Calu3 (cell line): ENCODE measurements at places on chromosomes 2 and 18. TPM values are rescaled to one million over a fixed set of nuclear protein-coding genes. Genes with fewer than 3 reads are reported as not detected.

ANTXR1 gene
- 0.66 and 0.86 TPM in 2 replicates for total RNA-seq

SH3BP4 gene
- 35.0 and 36.9 TPM in 2 replicates for total RNA-seq

RFX8 gene
- not detected in 2 replicates for total RNA-seq

GREB1 gene
- total RNA-seq: 0.54 and 0.90 TPM in 2 replicates

MORN2 gene
- 12.9 and 15.1 TPM in 2 replicates for total RNA-seq

- no peak for DNase-seq
These were observed 53.6 kb downstream of the TSHZ1 start for GRCh38 chr18:75264195-75264594.

DNA sequence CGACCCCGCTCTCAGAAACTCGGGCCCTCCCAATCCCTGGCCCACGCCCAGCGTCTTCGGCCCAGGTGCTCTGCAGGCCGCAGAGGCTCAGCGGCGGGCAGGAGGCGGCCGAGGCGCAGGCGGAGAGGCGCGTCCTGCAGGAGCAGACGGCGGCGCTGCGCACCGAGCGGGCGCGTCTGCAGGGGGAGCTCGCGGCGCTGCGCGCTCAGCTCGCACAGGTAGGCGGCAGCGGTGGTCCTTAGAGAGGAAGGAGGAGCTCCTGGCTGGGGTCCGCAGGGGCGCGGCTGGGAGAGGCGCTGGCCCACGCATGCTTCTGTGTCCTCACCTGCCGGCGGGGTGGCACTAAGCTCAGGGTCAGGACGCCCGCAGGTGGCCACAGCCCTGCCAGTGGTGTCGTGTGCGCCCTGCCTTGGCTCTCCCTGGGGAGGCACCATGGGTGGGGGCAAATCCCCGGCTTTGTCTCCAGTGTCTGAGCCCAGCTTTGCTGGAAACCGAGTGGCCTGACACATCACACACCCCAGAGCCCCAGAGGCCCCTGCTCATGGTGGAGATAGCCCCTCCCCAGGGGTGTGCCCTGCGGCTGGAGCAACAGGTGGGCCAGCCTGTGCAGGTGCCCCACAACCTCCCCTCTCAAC, 14.9 kb upstream of the SNED1 start:
- peak; percentile 70 for DNase-seq

HJURP gene
- 58.5 and 71.0 TPM in 2 replicates for total RNA-seq

DNA sequence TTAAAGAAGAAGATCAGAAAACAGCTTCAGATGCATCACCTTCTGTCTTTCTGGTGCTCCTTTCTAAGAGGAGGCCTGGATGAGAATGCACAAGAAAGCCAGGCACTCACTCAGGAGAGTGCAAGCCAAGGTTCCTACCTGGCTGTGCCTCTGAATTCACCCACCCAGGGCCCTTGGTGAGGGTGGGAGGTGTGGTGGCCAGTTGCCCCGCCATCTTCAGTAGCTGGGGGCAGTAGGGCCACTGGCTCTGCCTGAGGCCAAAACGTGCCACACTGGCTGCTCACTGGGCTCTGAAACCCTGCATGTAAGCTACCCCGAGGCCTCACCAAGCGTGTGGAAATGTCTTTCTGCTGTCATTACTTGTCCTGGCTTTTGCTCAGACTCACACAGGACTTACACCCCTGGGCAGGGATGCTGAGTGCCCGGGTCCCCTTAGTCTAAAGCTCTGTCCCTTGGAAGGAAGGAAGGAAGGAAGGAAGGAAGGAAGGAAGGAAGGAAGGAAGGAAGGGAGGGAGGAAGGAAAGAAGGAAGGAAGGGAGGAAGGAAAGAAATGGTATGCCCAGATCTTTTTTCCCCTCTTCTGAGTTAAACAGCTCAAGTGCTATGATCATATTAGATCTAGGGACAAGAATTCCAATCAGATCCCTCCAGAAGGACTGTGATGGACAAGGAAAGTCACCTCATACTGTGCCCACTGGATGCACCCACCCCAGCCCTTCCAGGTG, 8.5 kb upstream of the LBH start:
- DNase-seq: no peak

DNA sequence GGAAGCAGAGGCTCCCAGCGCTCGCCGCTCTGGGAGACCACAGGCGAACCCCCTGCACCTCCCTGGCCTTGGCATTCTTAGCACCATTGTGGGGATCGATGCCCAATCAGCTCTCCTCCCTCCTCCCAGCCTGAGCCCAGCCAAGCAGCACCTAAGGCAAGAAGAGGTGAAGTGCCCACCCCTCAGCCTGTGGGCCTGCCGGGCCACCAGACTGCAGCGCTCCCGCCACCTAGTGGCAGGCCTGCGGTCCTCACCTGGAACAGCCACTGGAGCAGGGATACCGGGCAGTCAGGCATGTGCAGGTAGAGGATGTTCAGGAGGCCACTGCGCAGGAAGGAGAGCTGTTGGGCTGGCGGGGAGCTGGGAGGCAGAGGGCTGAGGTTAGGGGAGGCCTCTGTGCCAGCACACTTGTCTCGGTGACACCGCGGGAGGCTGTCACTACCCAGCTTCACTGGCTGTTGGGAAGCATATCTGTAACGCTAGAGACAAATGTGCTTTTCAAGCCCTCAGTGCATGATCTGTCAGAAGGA, 35.2 kb downstream of the FAM178B start:
- peak; percentile 89 for DNase-seq

TEKT4 gene
- 0.24 TPM in 1 of 2 replicates, not detected in the other for total RNA-seq

- DNase-seq: no peak
These were observed 1194.8 kb upstream of the PIK3C3 start for GRCh38 chr18:40760251-40760650.

HOXD9 gene
- not detected in 2 replicates for total RNA-seq

NT5C1B gene
- total RNA-seq: not detected in 2 replicates

GRCh38 chr18:13377496-13377895, 158.9 kb downstream of the LDLRAD4 start:
- DNase-seq: no peak

DNA sequence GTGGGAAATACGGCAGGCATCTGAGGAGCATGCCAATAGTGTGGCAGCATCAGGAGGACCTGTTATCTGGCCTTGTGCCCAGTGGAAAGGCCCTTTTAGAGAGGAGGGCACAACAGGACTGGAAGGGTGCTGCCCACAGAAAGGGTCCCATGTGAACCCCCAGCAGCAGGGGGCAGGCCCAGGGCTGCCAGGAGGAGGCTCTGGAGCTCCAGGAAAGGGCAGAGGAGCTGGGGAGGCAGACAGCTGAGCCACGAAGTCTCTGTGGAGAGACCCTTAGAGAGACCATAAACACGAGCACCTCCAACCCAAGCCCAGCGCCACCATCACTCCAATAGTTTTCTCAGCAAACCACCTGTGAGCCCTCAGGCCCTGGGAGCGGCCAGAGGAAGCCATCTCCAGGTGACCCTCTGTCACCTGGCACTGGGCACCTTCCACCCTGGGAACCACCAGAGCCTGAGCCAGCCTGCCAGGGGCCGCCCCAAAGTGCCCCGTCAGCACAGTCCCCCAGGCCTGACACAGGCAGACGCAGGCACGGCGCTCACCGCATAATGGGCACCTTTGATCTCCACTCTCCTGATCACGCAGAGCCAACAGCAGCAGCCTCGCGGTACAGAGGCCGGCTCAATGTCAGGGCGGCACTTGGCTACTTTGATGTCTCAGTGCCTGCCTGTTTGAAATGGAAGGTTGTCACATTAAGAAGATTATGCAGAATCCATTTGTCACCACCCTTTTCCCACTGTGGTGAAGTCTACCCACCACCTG, 162.5 kb upstream of the RAB6C start:
- DNase-seq: no peak

DNA sequence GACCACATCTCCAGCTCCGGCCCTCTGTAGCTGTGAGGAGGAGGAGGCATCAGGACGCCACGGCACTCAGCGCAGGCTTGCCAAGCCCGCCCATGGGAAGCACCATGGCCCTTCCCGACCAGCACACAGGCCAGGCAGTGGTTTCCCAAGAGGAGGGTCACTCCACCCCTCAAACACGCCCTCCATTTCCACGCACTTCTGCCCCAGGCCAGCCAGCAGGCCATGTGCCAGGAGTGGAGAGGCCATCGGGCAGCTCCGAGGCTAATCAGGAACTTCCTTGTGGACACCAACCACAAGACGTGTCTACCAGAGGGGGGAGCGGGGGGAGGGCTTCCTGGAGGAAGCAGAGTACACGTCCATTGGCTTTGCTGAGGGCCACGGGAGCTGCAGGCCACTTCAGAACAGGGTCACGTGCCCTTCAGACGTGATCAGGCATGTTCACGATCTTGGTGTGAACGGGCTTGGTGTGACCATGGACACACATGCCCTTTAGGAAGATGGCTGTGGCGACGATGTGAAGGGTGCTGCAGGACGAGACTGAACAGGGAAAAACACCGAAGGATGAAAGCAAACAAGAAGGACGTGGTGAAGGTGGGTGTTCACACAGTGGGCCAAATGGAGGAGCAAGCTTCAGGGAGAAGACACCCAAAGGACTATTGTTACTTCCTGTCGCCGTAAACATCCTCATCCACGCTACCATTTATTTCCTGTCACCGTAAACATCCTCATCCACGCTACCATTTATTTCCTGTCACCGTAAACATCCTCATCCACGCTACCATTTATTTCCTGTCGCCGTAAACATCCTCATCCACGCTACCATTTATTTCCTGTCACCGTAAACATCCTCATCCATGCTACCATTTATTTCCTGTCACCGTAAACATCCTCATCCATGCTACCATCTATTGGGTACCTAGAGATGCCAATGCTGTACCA, 6.5 kb upstream of the MTERF4 start:
- no peak for DNase-seq

GRCh38 chr2:165406173-165406572, 63.3 kb upstream of the CSRNP3 start:
- DNase-seq: no peak

GRCh38 chr2:122705746-122706145, 950.3 kb downstream of the TSN start:
- DNase-seq: no peak

- no peak for DNase-seq
These were observed 66.4 kb downstream of the MCFD2 start for GRCh38 chr2:46849046-46849715.

RNF103 gene
- total RNA-seq: 33.3 and 34.1 TPM in 2 replicates

- DNase-seq: no peak
These were observed 394.2 kb downstream of the CDH19 start for GRCh38 chr18:66209656-66210055.

GRCh38 chr2:46135958-46136357, 161.2 kb upstream of the EPAS1 start:
- DNase-seq: no peak

DNA sequence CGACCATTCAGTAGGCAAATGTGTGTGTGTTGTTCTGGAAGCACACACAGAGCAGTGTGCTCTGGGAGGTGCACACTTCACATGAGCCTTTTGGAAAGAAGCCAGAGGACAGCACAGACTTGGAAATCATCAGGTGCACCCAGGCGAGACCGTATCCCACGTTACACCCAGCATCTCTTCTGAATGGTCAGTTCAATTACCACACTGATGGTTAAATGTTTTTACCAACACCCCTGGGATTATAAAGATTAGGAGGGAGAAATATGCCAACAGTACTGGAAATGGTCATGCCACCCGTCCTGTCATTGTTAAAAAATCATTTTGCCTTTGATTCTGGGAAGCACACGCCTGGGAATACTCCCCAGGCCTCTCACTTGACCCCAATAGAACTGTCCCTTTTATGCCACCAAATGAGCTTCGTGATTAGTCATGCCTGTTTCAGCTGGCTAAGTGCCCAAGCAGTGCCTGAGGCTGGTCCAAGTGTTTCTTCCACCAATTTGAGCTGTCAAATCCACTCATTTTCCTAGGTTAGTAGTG, 183.7 kb downstream of the NRP2 start:
- no peak for DNase-seq

PLCL1 gene
- total RNA-seq: 0.07 TPM in 1 of 2 replicates, not detected in the other

B3GNT7 gene
- 8.9 and 14.4 TPM in 2 replicates for total RNA-seq

POTEC gene
- not detected in 2 replicates for total RNA-seq

DNA sequence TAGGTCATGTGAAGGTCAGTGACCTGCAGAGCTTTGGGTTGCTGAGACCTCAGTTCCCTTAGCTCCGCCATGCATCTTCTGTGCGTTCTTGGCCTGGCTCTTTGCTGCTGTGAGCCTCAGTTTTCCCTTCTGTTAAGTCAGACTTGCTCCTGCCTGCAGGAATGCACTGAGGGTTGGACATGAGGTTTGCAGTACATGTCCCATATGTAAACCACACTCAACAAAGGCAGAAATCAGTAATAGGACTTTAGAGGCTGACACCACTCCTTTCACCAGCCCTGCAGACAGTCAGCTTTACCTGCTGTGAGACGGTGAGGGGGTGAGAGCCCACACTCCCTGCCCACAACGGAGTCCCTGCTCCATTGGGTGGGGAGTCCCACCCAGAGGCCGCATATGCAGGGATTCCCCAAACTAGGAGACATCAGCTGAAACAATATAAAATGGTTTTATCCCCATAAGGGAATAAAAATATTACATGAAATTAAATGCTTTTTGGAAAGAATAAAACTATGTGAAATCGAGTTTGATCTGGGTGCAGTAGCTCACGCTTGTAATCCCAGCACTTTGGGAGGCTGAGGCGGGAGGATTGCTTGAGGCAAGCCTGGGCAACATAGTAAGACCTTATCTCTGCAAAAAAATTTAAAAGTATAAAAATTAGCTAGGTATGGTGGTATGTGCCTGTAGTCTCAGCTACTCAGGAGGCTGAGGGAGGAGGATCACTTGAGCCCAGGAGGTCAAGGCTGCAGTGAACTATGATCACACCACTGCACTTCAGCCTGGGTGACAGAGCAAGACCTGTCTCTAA, 55.1 kb downstream of the MYO7B start:
- no peak for DNase-seq

KLHL14 gene
- 0.07 TPM in 1 of 2 replicates, not detected in the other for total RNA-seq

DNA sequence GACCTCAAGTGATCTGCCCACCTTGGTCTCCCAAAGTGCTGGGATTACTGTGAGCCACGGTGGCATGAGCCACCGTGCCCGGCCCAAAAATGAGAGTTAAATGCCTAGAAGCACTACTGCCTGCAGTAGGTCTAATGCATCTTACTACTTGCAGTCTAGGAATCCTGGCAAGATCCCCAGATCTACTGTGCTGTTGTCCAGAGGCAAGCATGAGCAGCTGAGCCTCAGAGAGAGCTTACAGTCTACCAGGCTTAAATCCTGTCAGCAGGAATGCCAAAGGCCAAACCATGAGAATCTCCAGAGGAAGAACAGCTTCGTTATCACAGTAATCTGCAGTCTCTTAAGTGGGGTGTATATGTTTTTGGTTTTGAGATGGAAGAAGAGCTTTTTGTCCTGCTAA, 54.4 kb downstream of the XRCC5 start:
- DNase-seq: no peak

- no peak for DNase-seq
These were observed 986.7 kb upstream of the CDH2 start for GRCh38 chr18:29163596-29163995.

GRCh38 chr2:223925106-223925505, 20.0 kb downstream of the WDFY1 start:
- no peak for DNase-seq

IGFBP2 gene
- 164 and 175 TPM in 2 replicates for total RNA-seq

GRCh38 chr2:57981083-57981768, 65.4 kb upstream of the VRK2 start:
- no peak for DNase-seq

GRCh38 chr2:30702694-30703093, 104.6 kb downstream of the CAPN13 start:
- no peak for DNase-seq

PPP4R3B gene
- total RNA-seq: 49.2 and 59.1 TPM in 2 replicates
